Activated gamma-delta T cell (primary cell): ENCODE measurements at places on chromosomes 3 and 15.

DNA sequence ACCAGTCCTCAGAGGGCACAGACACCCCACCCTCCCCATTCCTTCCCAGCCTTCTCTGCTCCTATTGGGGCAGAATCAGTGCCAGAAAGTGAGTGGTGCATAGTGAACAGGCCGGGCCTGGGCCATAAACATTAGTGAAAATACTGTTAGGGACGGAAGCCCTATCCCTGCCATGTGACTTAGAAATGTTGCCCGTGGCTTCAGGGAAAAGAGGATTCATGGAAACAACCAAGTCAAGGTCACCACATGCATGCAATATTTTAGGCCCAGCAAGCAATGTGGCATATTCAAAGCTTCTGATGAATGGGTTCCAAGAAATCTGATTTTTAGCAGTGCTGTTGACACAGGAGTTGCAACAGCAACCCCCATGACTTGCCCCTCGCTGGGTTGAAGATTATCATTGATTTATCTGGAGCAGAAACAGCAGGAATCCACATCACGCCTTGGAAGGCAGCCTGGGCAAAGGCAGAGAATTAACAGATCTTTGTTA, 52.3 kb downstream of the CCNL1 start:
- DNase-seq: no peak

DNA sequence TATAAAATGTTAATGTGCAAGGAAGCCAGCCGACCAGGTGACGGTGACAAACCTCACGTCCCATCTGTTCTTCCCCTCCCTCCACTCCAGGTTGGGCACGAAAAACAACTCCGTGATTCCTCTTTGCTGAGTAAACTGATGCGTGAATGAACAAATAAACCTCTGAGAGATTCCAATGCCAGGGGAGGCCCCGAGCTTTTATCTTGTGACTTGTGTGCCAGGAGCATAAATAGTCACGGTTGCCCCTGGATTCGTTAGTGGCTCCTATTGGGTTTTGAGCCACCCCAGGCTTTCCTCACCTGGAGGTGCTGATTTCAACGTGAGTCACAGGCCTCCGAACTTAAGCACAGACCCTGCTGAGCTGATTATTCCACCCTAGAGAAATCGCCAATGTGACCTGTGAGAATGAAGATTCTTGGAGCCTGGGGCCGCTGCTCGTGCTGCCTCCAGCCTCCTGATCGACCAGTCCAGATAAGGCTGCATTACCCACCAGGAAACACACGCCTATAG, 119.2 kb downstream of the SHQ1 start:
- no peak for DNase-seq

GRCh38 chr15:48622237-48622636, 23.3 kb downstream of the FBN1 start:
- no peak for DNase-seq

DNA sequence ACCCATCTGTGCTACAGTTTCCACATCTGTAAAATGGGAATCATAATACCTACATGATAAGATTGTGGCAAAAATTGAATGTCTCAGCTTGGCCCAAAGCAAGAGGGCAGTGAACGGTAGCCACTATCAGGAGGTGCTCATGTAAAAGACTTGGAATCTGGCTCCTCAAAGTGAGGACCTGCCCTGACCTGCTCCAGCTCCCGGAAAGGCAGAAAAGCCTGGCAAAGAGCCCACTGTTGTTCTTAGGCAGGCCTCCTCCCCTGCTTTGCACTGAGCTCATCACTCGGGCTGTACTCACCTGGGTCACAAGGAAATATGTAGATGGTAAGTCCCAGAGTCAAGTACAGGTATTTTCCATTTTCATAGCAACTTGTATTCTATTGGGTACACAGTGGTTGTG, 250.7 kb upstream of the TBL1XR1 start:
- DNase-seq: no peak

DNA sequence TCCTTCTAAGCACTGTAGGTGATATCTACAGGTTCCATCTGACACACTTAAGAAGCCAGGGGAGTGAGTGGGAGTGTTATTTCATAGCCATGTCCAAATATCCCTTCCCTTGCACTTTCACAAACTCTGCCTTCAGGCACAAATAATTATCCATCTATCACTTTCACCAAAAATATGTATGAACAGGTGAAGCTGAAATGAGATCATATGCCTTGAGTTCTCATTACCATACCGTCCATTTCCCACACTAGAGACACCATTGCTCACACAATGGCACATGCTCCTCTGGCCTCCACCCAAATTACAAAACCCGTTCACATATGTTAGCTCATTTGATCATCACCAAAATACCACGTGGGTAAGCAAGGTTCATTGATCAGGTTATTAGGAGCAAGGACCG, 151.9 kb upstream of the BNIP2 start:
- no peak for DNase-seq

DNA sequence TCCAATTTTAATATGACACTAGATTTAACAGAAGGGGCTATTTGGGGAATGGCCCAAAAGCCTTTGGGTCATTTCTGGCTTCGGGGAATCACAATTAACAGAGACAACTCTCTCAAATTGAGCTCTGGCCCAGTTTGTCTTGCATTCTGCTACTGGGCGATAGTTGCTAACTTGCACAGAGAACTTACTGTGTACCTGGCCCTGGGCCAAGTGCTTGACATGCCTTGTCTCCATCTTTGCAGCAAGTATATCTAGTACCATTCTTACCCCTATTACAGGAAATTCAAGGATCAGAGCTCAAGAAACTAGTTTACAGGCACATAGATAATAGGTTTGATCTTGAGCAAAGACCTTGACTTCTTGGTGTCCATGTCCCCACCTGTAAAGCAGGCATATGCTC, 175.7 kb downstream of the TMEM108 start:
- no peak for DNase-seq

DNA sequence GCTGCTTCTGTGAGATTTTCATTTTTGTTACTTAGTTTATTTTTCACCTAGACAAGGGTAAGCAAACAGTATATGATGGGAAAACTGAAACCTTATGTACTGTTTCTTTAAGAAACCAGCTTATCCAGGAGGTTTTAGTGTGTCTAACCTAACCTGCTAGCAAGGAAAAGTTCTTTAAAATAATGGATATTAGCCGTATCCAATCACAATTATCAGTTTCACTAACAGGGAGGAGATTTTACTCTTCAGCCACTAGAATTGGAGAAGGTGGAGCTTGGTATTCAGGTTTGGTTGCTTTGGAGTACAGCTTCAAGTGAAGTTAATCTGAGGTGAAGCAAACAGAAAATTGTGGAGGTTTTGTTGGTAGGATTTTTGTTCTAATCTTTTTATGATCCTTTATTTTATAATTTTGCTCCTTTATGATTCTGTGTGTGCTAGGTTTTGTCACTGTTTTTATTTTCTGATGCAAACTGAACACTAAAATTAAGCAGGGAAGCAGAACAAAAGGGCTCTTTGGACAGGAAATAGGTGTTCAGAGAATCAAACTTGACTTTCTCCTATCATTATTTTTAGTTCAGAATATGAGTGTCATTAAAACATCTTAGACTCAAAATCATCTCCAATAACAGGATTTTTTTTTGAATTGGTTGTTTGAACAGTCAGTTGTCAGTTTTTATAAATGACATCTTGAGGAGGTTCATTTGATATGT, 13.0 kb downstream of the ZFAND6 start:
- DNase-seq: no peak

DNA sequence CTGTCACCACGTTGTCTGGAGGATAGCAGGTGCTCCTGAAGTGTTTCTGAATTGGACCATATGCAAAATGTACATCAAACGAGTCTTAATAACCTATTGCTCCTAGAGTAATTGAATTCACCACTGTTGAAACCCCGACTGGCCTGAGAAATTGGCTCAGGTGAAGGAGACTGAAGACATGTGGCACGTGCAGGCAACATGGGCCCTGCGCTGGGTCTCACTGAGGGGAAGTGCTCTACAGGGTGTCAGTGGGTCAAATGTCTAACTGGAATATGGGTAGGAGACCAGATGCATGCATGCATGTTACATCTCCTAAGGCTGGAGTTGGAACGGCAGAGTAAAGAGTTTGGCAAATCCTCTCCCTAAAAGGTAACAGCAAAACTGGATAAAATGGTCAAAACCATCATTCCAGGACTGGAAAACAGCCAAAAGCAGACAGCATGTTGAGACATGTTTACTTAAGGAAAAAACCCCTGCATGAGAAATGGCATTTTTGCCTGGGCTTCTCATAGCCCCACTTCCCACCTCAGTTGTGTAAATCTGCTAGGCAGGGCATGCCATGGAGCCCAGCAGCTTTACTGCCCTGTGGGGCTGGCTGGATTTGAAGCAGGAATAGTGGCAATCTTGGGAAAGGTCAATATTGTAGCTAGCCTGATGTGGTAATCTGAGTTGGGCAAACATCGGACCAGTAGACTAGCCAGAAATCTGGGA, 131.3 kb downstream of the TJP1 start:
- no peak for DNase-seq

- DNase-seq: no peak
These were observed 55.0 kb downstream of the SETD5 start for GRCh38 chr3:9452417-9452816.

DNA sequence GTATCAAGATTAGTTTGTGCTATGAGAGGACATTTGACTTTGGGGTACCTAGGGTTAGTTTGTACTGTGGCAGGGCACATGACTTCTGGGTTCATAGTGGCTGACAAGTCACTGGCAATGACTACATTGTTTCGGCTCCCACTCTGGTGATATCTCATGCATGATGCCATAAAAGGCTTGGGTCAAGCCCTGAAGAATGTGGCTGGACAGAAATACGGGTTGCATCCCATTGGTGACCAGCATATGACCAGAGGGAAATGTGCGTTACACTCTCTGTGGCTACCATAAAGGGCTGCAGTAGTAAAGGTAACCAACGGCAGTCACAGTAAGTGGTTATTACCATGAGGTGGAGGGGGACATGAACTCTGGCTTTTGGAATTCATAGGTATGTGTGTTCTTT, 18.4 kb downstream of the THOC7 start:
- no peak for DNase-seq

DNA sequence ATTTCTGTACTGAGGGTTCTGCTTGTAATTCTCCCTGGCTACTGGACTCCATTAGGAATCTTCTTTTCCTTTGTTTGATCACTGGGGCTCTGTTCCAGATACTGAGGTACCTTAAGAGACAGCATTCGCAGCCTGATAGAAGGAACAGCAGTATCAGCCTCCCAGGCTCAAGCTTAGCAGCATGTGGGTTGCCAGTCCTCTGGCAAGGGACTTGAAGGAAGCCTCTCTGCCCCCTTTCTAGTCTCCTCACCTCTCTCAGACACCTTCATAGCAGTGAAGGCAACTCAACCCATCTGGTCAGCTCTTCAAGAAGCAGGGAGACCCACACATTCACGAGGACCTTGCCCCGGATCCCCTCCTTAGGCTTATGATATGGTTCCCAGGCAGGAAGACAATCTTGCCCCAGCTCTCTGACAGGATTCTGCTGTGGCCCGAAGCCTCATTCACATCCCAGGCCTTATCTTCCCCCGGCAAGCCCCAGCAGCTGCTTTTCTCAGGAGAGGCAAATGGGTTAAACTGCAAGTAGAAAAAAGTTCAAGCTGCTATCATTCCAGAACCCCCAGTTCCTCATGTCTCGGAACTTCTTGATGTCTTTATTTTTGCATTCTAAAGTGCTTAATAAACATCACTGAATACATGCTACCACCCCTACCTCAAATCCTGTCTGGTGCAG, 153.1 kb downstream of the LIPC start:
- DNase-seq: no peak

GRCh38 chr3:31531452-31531991, 1.2 kb upstream of the STT3B start:
- DNase-seq: no peak

GRCh38 chr3:65576966-65577365, 461.8 kb downstream of the MAGI1 start:
- no peak for DNase-seq

DNA sequence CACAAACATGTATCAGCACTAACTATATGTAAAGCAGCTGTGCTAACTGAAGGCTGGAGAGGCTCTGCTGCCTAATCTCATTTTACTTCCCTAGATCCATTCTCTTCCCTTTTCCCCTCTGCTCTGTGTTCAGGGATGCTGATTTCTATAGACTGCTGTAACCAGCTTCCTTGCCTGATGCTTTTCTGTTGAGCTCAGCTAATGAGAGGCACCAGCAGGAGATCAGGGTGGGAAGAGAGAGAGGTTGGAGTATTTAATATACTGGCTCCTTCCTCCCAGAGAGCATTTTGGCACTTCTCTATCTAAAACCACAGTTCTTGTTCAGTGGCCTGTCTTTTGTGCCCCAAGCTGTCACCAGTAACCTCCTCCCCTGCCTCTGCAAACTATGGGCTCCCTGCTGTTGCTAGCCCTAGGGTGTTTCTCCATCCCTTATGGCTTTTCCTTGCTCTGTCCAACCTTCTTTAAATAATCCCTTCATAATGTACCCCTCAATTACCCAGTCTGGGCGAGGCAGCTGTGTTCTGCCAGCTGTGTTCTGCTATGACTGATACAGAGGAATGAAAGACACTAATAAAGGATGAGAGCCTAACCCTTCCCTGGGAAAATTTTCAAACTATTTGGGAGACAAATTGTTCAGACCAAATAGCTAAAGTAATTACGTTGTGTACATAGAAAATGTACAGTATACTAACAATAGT, 69.5 kb downstream of the CADPS start:
- DNase-seq: no peak

GRCh38 chr3:141414800-141415462, 46.6 kb downstream of the ZBTB38 start:
- DNase-seq: no peak

GRCh38 chr3:14801031-14801430, 17.7 kb upstream of the FGD5 start:
- no peak for DNase-seq

GRCh38 chr15:63420333-63420747, 38.7 kb upstream of the CA12 start:
- DNase-seq: no peak

DNA sequence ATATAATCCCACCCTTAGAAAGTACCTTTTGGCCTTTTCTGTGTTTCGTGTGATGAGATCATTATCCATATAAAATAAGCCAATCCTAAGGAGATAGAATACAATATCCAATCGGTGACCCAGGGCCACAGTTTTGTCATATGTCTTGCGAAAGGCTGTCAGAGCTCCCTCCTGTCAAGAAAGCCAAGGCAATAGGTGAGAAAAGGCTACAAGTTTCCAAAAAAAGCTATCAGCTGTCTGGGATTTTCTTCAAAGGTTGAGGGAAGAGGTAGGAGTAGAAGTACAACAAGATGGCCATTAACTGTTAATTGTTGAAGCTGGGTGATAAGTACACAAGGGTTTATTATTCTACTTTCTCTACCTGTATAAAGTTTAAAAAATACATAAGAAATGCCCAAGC, 4.0 kb downstream of the PSMD6 start:
- DNase-seq: no peak
